A549 treated with DMSO at 1 μM for 4 hours (cell line): ENCODE measurements at places on chromosomes 7 and 10. TPM values are rescaled to one million over a fixed set of nuclear protein-coding genes. Genes with fewer than 3 reads are reported as not detected.

The TMEM140 gene
- 1.3 to 1.7 TPM (median 1.4 TPM) in 5 replicates for total RNA-seq

The EZH2 gene
- 20.4 to 25.6 TPM (median 24.5 TPM) in 5 replicates for total RNA-seq

The GHRHR gene
- not detected in 5 replicates for total RNA-seq

The NUTM2D gene
- total RNA-seq = 1.2 to 2.3 TPM (median 1.4 TPM) in 5 replicates

The EBLN1 gene
- total RNA-seq = 0.19 TPM in 1 of 5 replicates, not detected in the others

The PNLIP gene
- total RNA-seq = not detected in 5 replicates

The NUTM2E gene
- total RNA-seq = 0.36 to 0.43 TPM (median 0.40 TPM) in 5 replicates

The HPSE2 gene
- total RNA-seq = not detected in 5 replicates

The MYL7 gene
- not detected in 5 replicates for total RNA-seq

The FAM185A gene
- 4.9 to 8.3 TPM (median 7.2 TPM) in 5 replicates for total RNA-seq

The CASTOR2 gene
- 1.8 to 3.8 TPM (median 2.7 TPM) in 5 replicates for total RNA-seq

The ATE1 gene
- total RNA-seq = 20.0 to 26.6 TPM (median 25.3 TPM) in 5 replicates

The SRRM3 gene
- total RNA-seq = 5.9 to 8.0 TPM (median 6.7 TPM) in 5 replicates

The MICU1 gene
- total RNA-seq = 53.6 to 62.7 TPM (median 57.4 TPM) in 5 replicates

The HOXA5 gene
- total RNA-seq = 5.2 to 8.3 TPM (median 6.2 TPM) in 5 replicates

The DGKI gene
- 0.15 to 0.38 TPM (median 0.30 TPM) in 5 replicates for total RNA-seq

The AZGP1 gene
- 0.23 TPM in 1 of 5 replicates, not detected in the others for total RNA-seq
